CD4-positive, alpha-beta T cell treated with Interleukin-4 for 1 hour (primary cell): ENCODE measurements at places on chromosomes 5 and 9.

GRCh38 chr9:23587433-23587832 is 238.6 kb downstream of the ELAVL2 start:
- no peak for DNase-seq

DNA sequence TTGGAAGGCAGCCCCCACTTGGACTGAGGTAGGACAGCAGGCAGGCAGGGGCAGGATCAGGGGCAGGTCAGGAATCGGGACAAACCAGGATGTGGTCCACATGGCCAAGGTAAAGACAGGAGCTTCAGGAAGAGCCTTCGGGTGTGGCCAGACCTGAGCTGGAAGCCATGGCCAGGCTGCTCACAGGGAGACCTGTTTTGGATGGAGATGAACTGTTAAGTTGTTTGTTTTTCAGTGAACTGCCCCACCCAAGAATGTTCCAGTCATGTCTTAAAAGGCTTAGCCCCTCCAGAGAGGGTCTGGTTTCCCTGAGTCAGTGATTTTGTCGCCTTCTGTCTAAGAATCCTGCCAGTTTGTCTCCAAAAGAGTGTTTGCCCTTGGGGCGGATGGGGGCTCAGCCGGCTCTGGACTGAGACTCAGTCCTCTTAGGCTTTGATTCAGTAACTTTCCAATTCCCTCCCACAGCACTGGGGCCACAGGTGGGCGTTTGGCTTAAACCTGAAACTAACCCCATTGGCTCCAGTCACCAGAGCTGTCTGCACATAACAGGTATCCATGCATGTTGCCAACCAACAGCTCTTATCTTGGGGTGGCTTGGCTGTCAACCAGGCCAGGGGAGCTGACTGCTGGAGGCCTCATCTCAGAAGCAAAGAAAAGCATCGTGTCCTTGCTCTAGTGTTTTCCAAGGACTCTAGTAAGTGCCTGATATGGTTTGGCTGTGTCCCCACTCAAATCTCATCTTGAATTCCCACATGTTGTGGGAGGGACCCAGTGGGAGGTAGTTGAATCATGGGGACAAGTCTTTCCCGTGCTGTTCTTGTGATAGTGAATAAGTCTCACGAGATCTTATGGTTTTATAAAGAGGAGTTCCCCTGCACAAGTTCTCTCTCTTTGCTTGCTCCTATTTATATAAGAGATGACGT is 11.3 kb upstream of the ANKH start:
- no peak for DNase-seq

- no peak for DNase-seq
These were observed 24.2 kb upstream of the ADAMTS2 start for GRCh38 chr5:179369530-179369884.

GRCh38 chr9:137516144-137516917 is 33.9 kb downstream of the PNPLA7 start:
- no peak for DNase-seq

DNA sequence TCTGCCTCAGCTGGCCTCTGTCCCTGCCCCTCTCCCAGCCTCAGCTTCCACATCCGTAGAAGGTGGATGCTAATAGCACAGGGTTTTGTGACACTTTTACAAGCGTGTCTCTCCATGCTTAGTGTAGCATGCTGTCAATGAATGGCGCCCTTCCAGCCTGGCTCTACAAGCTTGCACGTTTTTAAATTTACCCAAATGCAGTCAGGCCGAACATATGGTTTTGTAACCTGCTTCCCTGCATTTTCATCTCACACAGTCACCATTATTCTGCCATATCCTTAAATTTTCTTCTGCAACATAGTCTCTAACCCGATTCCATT is 28.8 kb downstream of the FAM163B start:
- DNase-seq, result no peak

GRCh38 chr9:121921444-121921843 is 171.7 kb downstream of the TTLL11 start:
- DNase-seq, result no peak

- DNase-seq, result no peak
These were observed 828.1 kb upstream of the GRAMD2B start for GRCh38 chr5:125595095-125595494.

DNA sequence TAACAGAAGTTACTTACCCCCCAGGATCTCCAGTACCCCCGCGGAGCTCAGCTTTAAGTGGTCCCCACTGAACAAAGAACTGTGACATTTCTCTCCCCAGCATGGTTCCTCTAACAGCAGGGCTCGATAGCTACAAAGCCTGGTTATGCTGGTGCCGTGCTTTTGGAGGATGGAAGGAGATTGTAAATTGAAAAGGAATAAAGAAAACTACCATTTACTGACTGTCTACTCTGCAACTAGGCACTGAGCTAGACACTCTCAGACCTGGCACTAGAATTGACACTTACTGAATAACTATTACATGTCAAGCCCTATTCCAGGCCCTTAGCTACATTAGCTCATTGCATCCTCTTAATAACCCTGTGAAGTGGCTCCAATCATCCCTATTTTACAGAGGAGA is 145.3 kb downstream of the TTLL11 start:
- DNase-seq, result no peak

DNA sequence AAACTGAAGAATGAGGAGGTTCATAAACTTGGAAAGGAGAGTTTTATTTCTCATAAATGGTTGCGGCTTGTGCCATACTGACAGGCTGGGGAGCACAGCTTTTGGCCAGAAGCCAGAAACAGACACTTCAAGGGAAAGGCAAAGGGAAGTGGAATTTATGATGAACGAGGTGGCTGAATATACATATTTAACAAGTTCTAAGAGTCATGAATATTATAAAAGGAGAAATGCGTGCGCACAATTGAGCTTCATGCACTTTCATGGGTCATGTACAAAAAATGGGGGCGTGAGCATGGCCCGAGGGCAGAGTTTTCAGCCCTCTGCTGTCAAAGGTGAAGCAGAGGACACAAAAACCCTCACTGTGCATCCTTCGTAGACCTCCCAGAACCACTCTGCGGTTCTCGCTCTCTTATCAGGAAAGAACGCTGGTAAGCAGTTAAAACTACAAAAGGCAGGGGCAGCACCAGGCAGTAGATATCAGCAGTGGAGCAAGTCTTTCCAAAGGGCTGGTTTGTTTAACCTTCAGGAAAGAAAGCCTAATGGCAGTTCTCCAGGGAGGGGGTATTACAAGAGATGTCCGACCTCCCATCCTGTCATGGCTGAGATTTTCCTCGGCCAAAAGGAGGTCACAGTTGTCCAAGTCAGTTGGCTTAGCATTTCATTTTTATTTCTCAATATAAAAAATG is 29.0 kb downstream of the AUH start:
- DNase-seq, result no peak

- DNase-seq, result no peak
These were observed 244.5 kb downstream of the MLLT3 start for GRCh38 chr9:20377790-20378189.

DNA sequence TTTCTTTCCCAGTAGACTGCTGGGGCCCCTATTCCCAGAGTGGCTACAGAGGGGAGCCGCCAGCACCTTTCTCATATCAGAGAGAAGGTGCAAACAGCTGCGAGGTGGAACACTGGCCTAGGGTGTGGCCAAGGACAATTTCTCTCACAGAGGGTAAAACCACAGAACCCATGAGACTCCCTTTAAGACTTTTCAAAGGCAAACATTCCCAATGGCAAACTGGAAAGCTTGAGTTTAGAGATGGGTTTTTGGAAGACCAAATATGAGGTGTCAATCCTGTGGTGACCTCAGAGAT is 335.1 kb upstream of the PIK3R1 start:
- DNase-seq, result no peak

- no peak for DNase-seq
These were observed 226.6 kb downstream of the MEF2C start for GRCh38 chr5:88656221-88656950.

DNA sequence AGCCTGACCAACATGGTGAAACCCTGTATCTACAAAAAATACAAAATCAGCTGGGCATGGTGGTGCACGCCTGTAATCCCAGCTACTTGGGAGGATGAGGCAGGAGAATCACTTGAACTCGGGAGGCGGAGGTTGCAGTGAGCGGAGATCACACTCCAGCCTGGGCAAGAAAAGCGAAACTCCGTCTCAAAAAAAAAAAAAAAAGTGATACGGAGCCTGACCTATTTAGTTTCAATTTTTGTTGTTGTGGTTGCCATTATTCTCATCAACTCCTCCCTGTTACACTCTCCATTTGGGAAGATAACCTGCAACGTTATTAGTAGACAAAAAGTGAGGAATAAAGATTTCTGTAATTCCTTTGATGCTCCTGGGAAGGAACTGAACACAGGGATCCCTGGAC is 1.3 kb downstream of the STOM start:
- DNase-seq, result no peak

DNA sequence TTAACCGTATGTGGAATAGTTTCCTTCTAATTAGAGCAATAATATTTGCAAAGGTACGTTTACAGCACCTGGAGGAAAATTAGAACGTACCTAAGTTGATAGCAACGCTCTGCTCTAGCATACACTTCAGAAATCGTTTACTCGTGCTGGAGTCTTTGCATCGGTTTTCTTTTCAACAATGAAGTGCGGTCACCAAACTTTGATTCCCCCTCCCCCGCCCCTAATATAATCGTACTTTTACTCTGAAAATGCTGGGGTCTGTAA is 506 bp downstream of the ADAMTS19 start:
- DNase-seq, result no peak

- no peak for DNase-seq
These were observed 290.1 kb upstream of the MPDZ start for GRCh38 chr9:13569602-13570067.

- DNase-seq, result no peak
These were observed at the start of gene GNAQ for GRCh38 chr9:78031444-78031892. Gene GNAQ, minus strand, starts transcription at chr9:78031811. Its CDS starts 576 bp downstream, at chr9:78031235.

GRCh38 chr9:137463931-137464290 is 4.8 kb upstream of the NSMF start:
- no peak for DNase-seq

DNA sequence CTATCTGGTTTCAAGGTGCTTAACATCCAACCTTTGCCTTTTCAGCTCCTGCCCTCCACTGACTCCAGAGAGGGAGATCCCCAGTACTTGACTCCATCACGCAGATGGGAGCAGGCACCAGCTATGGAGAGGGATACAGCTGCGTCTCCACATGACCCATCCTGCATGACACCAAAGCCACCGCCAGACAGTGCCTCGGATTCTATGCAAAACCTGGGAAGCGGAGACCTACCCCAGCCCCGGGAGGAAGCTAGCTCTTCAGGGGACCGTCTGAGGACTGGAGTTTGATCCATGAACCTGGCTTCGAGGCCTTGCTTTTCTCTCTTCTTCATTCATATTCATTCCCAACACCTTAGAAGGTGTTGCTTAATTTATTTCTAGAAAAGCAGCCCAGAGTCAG is 24.8 kb downstream of the HRH2 start:
- no peak for DNase-seq
